ENCODE measurements at places on chromosomes 1 and 21.
A peak's percentile ranks its signal among the peaks of the same experiment; 100 is the strongest.

DNA sequence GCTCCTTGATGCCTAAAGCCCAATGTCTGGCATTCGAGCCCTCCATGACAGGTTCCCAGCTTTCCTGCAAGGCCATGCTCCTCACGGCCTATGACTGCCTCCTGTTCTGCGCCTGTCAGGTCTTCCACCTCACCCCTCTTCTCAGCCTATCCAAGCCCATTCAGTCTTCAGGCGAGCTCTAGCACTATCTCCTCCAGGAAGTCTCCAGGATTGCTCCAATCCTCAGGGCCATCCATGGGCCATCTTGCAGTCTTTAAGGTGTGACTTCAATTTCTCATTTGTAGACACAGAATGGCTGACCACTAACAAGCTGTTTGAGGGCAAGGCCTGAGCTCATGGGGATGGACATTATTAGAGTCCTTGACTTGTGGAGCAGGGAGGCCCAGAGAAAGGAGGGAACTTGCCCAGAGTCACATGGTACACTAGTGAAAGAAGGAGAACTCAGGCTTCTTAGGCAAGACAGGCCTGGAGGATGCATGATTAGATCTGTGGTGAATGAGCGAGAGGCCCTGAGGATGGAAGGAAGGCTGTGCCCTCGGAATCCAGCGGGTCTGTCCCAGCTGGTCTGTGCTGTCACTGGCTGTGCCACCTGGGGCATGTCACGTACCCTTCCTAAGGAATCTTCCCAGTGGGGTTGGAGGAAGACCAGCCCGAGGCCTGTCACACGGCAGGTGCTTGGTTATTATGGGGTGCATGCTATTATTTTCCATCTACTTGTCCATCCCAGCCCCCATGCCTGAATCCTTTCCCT is 1.2 kb upstream of the ACOT11 start:
- no peak for DNase-seq

- no peak for DNase-seq
Measured at GRCh38 chr1:239823852-239824251, 267.8 kb upstream of the FMN2 start.

DNA sequence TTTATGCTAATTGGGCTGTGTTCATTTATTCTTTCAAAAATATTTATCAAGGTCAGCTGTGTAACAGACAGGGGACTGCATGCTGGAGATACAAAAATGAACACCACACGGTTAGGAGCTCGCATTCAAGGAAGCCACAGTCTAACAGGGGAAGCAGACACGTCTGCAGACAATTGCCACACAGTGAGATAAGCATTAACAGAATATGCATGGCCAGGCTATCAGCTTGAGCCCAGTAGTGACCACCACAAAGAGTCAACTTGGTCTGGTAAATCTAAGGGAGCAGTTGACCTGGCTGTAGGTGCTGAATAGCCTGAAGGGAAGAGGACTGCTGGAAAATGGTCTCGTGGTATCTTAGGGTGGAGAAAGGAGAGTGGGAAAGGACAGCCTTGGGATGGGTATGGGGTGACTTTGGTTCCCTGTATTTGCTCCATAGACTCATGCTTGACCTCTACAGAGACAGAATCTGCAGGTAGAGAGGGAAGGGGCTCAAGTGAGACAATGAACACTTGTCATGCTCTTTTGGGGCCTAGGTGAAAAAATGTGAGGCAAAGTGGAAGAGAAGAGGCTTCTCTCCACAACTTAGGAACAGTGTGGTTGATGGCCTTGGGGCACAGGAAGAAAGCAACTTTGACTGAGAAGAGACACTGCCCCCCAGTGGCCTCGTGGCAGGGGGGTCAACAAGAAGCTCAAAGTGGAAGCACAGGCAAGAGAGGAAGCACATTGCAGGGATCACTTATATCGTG is 7.6 kb upstream of the NPL start:
- DNase-seq: peak; percentile 70

DNA sequence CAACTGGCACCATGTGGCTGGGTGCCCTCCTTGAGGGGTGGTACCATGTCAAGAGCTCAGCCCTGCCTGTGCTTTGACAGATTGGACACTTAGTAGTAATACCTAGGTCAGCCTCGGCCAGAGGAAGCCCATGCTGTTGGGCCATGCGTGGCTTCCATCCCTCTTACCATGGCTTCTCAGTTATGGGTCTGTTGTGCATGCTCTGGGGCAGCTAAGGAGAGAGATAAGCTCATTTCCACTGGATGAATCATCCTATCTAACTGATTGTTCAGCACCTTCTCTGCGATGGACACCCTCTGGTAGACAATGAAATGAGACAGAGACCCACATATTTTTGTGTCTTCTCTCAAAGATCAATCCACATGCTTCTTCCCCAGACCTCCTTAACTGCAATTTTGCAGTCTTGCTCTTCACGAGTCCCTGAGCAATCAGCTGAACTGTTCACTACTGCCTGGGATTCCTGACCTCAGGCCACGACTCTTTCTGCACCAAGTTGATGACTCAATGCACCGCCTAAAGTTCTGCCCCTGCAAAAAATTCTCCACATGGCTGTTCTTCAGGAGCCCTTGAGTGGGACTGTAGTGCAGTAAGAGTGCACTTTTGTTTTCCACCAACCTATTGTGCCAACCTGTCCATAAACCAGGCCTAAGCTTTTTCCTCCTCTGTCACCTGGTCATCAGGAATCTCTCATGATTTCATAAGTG is 6.9 kb upstream of the TRIM62 start:
- DNase-seq: no peak

DNA sequence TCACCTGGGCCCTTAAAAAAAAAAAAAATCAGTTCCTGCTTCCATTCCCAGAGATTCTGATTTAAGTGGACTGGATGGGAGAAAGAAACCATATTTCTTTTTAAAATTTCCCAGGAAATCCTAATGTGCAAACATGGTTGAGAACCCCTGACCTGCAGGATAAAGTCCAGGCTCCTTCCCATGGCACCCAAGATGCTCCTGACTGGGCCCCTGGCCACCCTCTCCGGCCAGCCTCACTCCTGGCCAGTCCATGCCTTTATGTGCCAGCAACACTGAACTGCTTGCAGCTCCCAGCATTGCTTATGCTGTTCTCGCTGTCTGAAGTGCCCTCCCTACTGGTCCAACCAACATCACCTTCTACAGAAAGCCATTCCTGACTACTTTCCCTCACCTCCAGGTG is 93.9 kb downstream of the TEX35 start:
- no peak for DNase-seq

- no peak for DNase-seq
Measured at GRCh38 chr1:86061551-86061990, 95.0 kb downstream of the COL24A1 start.

DNA sequence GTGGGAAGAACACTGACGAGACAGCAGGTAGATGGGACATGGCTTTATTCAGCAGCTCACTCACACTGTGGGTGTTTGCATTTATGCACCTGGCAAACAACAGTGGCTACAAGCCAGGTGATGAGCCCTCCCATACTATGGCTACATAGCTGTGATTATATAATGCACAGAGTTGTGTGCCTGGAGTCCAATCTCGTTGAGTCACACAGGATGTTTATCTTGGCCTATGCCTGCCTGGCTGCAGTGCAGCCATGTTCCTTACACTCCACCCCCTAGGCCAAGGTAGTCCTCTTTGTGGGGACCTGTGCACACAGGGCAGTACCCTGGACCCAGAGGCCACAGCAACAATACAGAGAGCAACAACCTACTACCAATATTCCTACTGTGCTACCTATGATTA is 1643.8 kb downstream of the MRPL39 start:
- no peak for DNase-seq
